ENCODE measurements at places on chromosomes 1 and 21. TPM values are rescaled to one million over a fixed set of nuclear protein-coding genes. Genes with fewer than 3 reads are reported as not detected.

GRCh38 chr1:212966616-212967015, 16.3 kb downstream of the VASH2 start:
- no peaks in the 10 kb centered on the region for H3K36me3 ChIP-seq
- no peak overlapping the region for H3K4me3 ChIP-seq
- DNase-seq = no peak
- H3K27me3 ChIP-seq = no peaks in the 10 kb centered on the region
- no peak overlapping the region for H3K27ac ChIP-seq

SLC44A5 gene
- 1.2 TPM for total RNA-seq

GRCh38 chr1:80582980-80583379, 1217.8 kb upstream of the ADGRL2 start:
- no peaks in the 10 kb centered on the region for H3K4me1 ChIP-seq
- DNase-seq = no peak
- no peak overlapping the region for H3K4me3 ChIP-seq
- H3K27me3 ChIP-seq = no peaks in the 10 kb centered on the region
- no peak overlapping the region for H3K27ac ChIP-seq

KIAA0040 gene
- total RNA-seq = not detected

NTNG1 gene
- 93.8 TPM for total RNA-seq

FCRL2 gene
- total RNA-seq = not detected

DNA sequence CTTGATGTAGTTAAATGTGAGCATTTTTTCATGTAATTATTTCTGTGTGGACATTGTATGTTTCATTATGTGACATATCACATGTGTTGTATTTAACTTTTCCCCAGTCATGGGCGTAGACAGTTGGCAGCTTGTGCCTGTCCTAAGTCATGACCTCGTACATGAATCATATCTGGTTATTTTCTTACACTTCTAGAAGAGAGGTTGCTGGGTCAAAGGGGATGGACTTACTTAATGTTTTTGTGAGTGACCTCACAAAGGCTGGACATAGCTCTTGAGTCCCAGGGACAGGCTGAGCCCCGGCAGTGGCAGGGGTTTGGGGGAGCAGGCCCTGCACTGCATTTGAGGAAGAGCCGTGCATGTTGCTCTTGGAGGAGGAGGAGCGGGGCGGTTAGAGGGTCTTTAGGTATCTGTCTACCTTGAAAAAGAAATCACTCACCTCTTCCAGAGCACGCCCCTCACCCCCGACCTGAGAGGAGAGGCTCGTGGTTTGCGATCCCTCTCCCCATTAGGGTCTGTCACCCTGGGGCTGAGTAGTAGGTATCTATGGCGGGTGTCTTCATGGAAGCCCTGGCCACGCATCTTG, 16.4 kb downstream of the IFNGR2 start:
- DNase-seq = no peak
- H3K4me1 ChIP-seq = no peaks in the 10 kb centered on the region
- no peak overlapping the region for H3K27ac ChIP-seq
- H3K27me3 ChIP-seq = no peaks in the 10 kb centered on the region

TMEM125 gene
- not detected for total RNA-seq

GRCh38 chr1:18994381-18994780, 37.9 kb upstream of the IFFO2 start:
- H3K4me3 ChIP-seq = no peak overlapping the region
- DNase-seq = no peak
- no peak overlapping the region for H3K27ac ChIP-seq
- no peaks in the 10 kb centered on the region for H3K27me3 ChIP-seq

DNA sequence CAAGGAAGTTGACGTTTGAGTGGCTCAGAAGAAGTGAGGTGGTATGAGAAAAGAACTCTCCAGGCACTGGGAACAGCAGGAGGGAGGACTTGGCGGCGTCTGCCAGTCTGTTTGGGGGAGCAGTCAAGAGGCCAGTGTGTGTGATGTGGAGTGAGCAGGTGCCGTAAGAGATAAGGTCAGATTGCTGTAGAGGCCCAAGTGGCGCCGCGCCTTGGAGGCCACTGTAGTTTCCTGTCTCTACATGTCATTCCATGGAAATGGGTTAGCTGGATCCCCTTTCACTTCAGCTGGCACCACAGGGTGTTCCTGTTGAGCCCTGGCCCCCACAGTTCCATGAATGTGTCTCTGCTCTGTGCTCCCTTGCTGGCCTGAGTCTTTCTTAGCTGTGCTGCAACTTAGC, 35.5 kb upstream of the PTPRF start:
- DNase-seq = no peak
- no peaks in the 10 kb centered on the region for H3K36me3 ChIP-seq
- H3K27ac ChIP-seq = no peak overlapping the region
- H3K4me1 ChIP-seq = no peaks in the 10 kb centered on the region
- H3K4me3 ChIP-seq = no peak overlapping the region

DNA sequence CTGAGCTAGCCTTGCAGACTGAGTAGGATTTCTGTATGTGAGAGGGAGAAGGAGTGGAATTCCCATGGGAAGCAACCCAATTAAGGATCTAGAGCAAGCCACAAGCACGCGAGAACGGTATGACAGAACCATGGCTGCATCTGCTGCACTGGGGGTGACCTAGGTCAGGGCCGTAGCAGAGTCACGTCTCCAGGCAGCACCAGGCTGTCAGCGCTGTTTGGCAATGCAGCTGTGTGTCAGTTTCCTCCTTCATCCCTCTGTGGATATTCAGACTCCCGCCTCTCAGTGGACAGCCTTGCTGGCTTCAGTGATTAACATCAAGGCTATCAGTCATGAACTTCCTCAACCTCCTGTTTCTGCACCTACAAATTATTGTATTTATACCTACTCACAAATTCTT, 118.1 kb upstream of the PPP2R5A start:
- H3K36me3 ChIP-seq = no peaks in the 10 kb centered on the region
- no peaks in the 10 kb centered on the region for H3K27me3 ChIP-seq
- H3K27ac ChIP-seq = no peak overlapping the region
- H3K4me3 ChIP-seq = no peak overlapping the region
- no peaks in the 10 kb centered on the region for H3K4me1 ChIP-seq

- no peak for DNase-seq
- no peak overlapping the region for H3K4me3 ChIP-seq
- no peak overlapping the region for H3K27ac ChIP-seq
- H3K36me3 ChIP-seq = peaks cover 18% of the 10 kb centered on the region
These were observed 49.8 kb downstream of the SLC45A1 start for GRCh38 chr1:8367571-8368194.

DNA sequence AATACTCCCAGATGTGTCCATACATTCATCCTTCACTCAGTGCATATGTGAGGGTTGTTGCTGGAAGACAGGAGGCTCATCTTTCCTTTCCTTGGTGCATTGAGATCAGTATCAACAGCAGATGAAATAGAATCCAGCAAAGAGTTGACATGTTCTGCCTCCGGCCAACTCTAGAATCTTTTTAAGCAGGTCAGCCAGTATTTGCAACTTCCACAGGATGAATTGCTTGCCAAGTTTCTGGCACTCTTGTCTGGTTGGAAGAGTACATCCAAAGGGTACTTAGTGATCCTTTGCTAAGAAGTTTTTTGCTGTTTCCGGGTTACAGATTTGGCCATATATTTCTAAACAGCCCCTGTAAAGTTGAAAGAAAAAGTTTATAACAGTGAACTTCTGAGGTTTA, 21.1 kb downstream of the SYNC start:
- H3K27ac ChIP-seq = no peak overlapping the region
- no peaks in the 10 kb centered on the region for H3K4me1 ChIP-seq
- no peaks in the 10 kb centered on the region for H3K27me3 ChIP-seq
- H3K4me3 ChIP-seq = no peak overlapping the region

- no peak for DNase-seq
- no peaks in the 10 kb centered on the region for H3K36me3 ChIP-seq
- no peak overlapping the region for H3K4me3 ChIP-seq
- H3K27ac ChIP-seq = no peak overlapping the region
- H3K27me3 ChIP-seq = no peaks in the 10 kb centered on the region
These were observed 34.7 kb upstream of the LRRC3 start for GRCh38 chr21:44420416-44421205.

DNA sequence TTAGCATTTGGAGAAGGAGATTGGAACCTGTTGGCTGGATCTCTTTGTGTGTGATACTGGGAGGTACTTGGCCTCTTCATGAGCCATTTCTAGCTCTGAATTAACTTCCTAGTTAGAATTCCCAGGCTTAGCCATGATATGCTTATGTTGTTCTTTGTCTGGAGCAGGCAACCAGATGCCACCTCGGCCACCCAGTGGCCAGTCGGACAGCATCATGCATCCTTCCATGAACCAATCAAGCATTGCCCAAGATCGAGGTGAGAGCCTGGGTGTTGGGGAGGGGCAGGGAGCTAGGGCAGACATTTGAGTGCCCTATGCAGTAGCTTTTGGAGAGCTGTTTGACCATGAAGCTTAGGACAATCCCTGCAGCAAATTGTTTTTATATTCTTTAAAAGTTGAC, 26.5 kb upstream of the PIGV start:
- no peaks in the 10 kb centered on the region for H3K4me1 ChIP-seq
- no peak for DNase-seq
- peaks cover 80% of the 10 kb centered on the region for H3K36me3 ChIP-seq
- H3K27ac ChIP-seq = no peak overlapping the region
- H3K4me3 ChIP-seq = no peak overlapping the region
- no peaks in the 10 kb centered on the region for H3K27me3 ChIP-seq

- H3K27me3 ChIP-seq = no peaks in the 10 kb centered on the region
- no peak overlapping the region for H3K4me3 ChIP-seq
- DNase-seq = no peak
- H3K36me3 ChIP-seq = no peaks in the 10 kb centered on the region
- H3K27ac ChIP-seq = no peak overlapping the region
These were observed 9.8 kb downstream of the INKA2 start for GRCh38 chr1:111729271-111729921.

DNA sequence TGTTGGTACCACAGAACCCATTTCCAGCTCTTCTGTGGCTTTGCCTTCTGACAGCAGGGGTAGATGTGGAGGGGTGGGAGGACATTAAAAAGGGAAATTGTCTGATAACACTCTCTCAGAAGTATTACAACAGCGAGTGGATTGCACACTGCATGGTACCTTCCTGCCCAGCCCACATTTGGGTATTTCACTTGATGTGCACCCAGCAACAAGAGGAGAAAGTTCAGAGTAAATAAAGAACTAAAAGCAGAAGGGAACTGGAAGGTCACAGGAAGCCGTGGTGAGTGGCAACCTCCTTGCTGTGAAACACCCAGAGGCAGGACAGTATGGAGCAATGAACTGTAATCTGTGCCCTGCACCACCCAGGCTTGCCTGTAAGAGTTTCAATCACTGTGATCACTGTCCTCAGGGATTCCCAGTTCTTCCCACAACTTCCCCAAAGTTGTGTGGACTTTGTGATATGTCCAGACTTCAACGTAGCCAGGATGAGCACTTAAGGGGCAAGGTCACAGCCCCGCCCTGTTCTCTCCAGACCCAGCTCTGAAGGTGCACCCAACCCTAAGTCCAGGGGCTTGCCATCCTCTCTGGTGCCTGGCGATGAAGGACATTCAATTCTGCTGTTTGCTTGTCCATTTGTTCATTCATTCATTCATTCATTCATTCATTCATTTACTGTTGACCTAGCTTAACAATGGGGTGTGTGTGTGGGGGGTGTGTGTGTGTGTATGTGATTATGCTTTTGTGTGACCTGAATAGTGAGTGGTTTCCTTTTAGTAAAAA, 18.7 kb upstream of the F5 start:
- H3K27me3 ChIP-seq = peaks cover 2% of the 10 kb centered on the region
- H3K4me3 ChIP-seq = no peak overlapping the region
- H3K36me3 ChIP-seq = no peaks in the 10 kb centered on the region
- H3K4me1 ChIP-seq = no peaks in the 10 kb centered on the region
- no peak overlapping the region for H3K27ac ChIP-seq

DNA sequence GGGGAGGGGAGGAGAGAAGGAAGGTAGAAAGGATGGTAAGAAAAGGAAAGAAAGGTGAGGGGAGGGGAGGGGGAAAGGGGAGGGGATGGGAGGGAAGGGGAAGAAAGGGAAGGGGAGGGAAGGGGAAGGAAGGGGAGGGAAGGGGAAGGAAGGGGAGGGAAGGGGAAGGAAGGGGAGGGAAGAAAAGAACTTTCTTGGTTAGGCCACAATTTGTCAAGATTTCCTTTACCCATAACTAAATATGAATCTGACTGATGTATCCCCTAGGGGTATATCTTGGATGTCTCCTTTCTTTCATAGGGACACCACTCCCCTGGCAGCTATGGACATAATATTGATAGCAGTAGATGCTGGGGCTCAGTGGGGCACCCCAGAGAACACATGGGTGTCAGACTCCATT, 54.4 kb upstream of the PRELP start:
- peaks cover 2% of the 10 kb centered on the region for H3K27me3 ChIP-seq
- H3K4me3 ChIP-seq = no peak overlapping the region
- H3K4me1 ChIP-seq = no peaks in the 10 kb centered on the region
- no peak for DNase-seq
- no peaks in the 10 kb centered on the region for H3K36me3 ChIP-seq

CFHR5 gene
- total RNA-seq = not detected

DNA sequence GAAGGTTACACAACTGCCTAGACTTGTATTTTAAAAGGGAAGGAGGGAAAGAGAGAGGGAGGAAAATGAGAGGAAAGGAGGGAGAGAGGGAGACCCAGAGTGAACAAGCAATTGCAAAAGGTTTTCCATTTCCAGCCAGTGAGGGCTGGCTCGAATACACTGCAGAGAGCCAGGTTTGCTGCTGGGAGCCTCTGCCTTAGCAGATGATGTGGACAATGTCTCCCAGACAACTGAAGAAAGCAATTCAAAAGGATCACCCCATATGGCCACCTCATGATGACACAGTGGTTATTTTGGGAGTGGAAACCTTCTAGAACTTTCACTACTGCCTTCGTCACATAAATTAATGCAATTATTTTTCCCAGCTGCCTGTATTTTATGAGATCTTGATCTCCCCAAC, 86.4 kb downstream of the BCAR3 start:
- H3K27ac ChIP-seq = no peak overlapping the region
- H3K4me1 ChIP-seq = no peaks in the 10 kb centered on the region
- no peaks in the 10 kb centered on the region for H3K27me3 ChIP-seq

DNA sequence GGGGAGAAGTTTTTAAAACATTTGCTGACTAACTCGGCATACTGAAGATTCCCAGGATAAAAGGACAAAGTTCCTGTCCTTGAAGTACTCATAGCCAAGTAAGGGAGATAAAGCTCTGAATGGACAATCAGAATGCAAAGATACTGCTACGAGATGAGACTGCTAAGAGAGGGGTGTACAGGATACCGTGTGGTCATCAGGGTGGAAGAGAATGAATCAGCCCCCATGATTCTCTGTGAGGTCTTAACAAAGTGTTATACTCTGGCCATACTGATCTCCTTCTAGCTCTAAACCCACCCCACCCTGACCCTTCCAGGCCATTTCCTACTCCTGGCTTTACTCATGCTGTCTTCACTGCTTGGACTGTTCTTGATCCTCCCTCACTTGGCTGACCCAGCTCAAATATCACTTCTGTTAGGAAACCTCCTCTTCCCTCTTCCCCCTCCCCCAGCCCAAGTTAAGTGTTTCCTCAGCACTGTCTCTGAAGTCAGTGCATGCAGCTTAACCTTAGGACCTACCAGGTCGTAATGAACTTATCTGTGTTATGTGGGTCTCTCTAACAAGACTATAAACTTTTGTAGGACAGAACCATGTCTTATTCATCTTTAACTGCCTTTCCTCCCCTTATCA, 15.8 kb upstream of the MAGOH start:
- H3K4me3 ChIP-seq = no peak overlapping the region
- no peaks in the 10 kb centered on the region for H3K4me1 ChIP-seq
- H3K36me3 ChIP-seq = no peaks in the 10 kb centered on the region
- H3K27ac ChIP-seq = no peak overlapping the region
